ENCODE measurements at places on chromosomes 1 and 21. TPM values are rescaled to one million over a fixed set of nuclear protein-coding genes. Genes with fewer than 3 reads are reported as not detected.

The NOS1AP gene
- total RNA-seq: 9.2 TPM

The PLCH2 gene
- total RNA-seq: 1.5 TPM

The SLC37A1 gene
- total RNA-seq: 26.7 TPM

The PRPF38B gene
- 38.0 TPM for total RNA-seq

The AGO1 gene
- total RNA-seq: 47.9 TPM

The CD1B gene
- total RNA-seq: not detected

GRCh38 chr21:39932335-39932734 is 65.1 kb downstream of the PCP4 start:
- H3K27ac ChIP-seq: no peak overlapping the region
- no peaks in the 10 kb centered on the region for H3K36me3 ChIP-seq
- no peaks in the 10 kb centered on the region for H3K4me1 ChIP-seq
- no peak for DNase-seq
- peaks cover 9% of the 10 kb centered on the region for H3K27me3 ChIP-seq

GRCh38 chr1:45854724-45855123 is 51.3 kb downstream of the MAST2 start:
- 0 out of 2 replicates have a peak, but pooled peaks cover 6% of the 10 kb centered on the region for H3K4me1 ChIP-seq
- no peaks in the 10 kb centered on the region for H3K36me3 ChIP-seq
- H3K4me3 ChIP-seq: no peak overlapping the region
- peak; percentile 16 for DNase-seq
- H3K27ac ChIP-seq: no peak overlapping the region

DNA sequence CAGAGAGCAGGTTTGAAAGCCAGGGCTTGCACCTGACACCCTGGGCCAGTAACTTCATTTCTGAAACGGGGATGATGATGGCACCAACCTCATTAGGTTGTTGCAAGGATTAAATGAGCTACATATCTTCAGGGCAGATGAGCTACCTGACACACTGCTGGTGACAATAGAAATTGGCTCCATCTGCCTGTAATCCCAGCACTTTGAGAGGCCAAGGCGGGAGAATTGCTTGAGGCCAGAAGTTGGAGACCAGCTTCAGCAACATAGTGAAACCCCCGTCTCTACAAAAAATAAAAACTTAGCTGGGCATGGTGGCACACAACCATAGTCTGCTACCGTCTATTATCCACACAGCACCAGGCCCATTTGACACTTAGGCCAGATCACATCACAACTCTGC is 6.3 kb upstream of the TTC39A start:
- H3K4me1 ChIP-seq: peaks cover 12% of the 10 kb centered on the region
- no peaks in the 10 kb centered on the region for H3K36me3 ChIP-seq
- H3K27me3 ChIP-seq: no peaks in the 10 kb centered on the region
- H3K27ac ChIP-seq: no peak overlapping the region

- no peaks in the 10 kb centered on the region for H3K27me3 ChIP-seq
- H3K4me3 ChIP-seq: no peak overlapping the region
- no peaks in the 10 kb centered on the region for H3K4me1 ChIP-seq
- H3K27ac ChIP-seq: no peak overlapping the region
- no peaks in the 10 kb centered on the region for H3K36me3 ChIP-seq
These were observed 33.4 kb downstream of the RGS7 start for GRCh38 chr1:241323514-241324195.

DNA sequence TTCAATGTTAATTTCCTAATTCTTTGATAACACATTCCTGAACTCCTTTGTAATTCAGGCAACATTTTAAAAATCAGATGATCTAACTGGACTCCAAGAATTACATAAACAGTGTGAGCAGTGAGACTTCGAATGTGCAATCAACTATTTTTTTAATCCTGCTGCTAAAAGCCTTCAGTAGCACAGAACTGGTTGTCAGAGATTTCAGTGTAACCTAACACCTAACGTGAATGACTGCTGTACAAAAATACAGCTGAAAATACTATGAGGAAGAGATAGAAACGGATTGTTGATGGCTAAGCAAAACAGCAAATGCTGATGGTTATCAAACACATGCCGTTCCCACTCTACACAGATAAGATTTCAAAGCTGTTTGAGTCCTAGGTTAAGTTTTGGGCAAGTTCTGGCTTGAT is 46.1 kb downstream of the APP start:
- no peaks in the 10 kb centered on the region for H3K27me3 ChIP-seq
- 0 out of 2 replicates have a peak overlapping the region, but pooled peaks have one; percentile 14 for H3K27ac ChIP-seq
- DNase-seq: peak; percentile 66

GRCh38 chr1:156308078-156308477 is 9.0 kb upstream of the VHLL start:
- H3K36me3 ChIP-seq: peaks cover 21% of the 10 kb centered on the region
- no peaks in the 10 kb centered on the region for H3K4me1 ChIP-seq
- no peak for DNase-seq
- no peaks in the 10 kb centered on the region for H3K27me3 ChIP-seq

DNA sequence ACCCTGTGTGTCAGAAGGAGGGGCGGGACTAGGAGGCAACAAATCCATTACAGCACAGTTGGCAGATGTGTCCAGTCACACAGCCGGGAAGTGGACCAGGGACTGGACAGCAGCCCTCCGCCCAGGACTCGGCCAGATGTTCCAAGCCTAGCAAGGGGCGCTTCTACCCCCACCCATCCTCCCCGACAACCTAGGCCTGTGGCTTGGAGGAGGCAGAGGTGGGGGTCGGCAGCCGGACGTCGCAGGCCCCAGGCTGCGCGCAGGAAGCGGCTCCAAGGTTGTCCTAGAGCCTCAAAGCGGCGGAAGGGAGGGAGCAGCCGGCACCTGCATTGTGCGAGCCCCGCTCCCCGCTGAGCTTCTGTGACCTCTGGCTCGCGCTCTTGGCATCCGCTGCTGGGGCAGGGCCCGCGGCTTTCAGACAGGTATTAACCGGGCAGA is 20.6 kb upstream of the MYCL start:
- H3K36me3 ChIP-seq: no peaks in the 10 kb centered on the region
- no peak for DNase-seq
- H3K27ac ChIP-seq: no peak overlapping the region
- H3K4me3 ChIP-seq: no peak overlapping the region
- no peaks in the 10 kb centered on the region for H3K4me1 ChIP-seq
- no peaks in the 10 kb centered on the region for H3K27me3 ChIP-seq

- H3K4me1 ChIP-seq: peaks cover 62% of the 10 kb centered on the region
- H3K36me3 ChIP-seq: 0 out of 2 replicates have a peak, but pooled peaks cover 4% of the 10 kb centered on the region
- H3K27me3 ChIP-seq: no peaks in the 10 kb centered on the region
- peak within 1 kb of the TSS; percentile 83 for H3K4me3 ChIP-seq
- H3K27ac ChIP-seq: peak within 1 kb of the TSS; percentile 43
- peak; percentile 82 for DNase-seq
These were observed at the start of gene PSEN2 for GRCh38 chr1:226870401-226871279. PSEN2 (plus strand) TSS chr1:226870616; CDS start chr1:226881908, 11,292 bp downstream.

GRCh38 chr1:6370006-6370405 is 23.6 kb downstream of the ACOT7 start:
- no peak overlapping the region for H3K27ac ChIP-seq
- H3K36me3 ChIP-seq: no peaks in the 10 kb centered on the region
- no peak for DNase-seq
- no peak overlapping the region for H3K4me3 ChIP-seq
- H3K4me1 ChIP-seq: no peaks in the 10 kb centered on the region

- no peaks in the 10 kb centered on the region for H3K4me1 ChIP-seq
- no peaks in the 10 kb centered on the region for H3K27me3 ChIP-seq
- H3K36me3 ChIP-seq: no peaks in the 10 kb centered on the region
- no peak for DNase-seq
- H3K4me3 ChIP-seq: no peak overlapping the region
- H3K27ac ChIP-seq: no peak overlapping the region
These were observed 45.3 kb upstream of the MTF2 start for GRCh38 chr1:93033785-93034184.

- H3K27me3 ChIP-seq: no peaks in the 10 kb centered on the region
- no peak for DNase-seq
- H3K27ac ChIP-seq: no peak overlapping the region
These were observed 1.4 kb downstream of the RGS8 start for GRCh38 chr1:182682898-182683501.

DNA sequence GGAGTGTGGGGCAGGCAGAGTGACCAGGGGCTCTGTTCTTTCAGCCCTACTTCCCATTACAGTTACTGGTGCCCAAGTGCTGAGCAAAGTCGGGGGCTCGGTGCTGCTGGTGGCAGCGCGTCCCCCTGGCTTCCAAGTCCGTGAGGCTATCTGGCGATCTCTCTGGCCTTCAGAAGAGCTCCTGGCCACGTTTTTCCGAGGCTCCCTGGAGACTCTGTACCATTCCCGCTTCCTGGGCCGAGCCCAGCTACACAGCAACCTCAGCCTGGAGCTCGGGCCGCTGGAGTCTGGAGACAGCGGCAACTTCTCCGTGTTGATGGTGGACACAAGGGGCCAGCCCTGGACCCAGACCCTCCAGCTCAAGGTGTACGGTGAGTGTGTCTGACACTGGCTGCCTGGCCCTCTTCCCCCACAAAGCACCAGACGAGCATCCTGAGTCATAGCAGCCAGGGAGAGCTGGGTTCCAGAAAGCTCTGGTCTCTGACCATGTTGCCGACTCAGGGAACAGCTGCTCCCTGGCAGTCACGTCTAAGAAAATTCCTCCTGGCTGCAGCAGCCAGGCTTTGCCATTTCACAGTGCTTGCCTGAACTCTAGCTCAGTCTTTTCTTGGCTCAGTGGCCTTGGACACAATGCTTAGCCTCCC is 3.3 kb downstream of the SLAMF8 start:
- no peaks in the 10 kb centered on the region for H3K4me1 ChIP-seq
- H3K27ac ChIP-seq: no peak overlapping the region
- no peaks in the 10 kb centered on the region for H3K36me3 ChIP-seq
- DNase-seq: no peak
- no peaks in the 10 kb centered on the region for H3K27me3 ChIP-seq

GRCh38 chr1:203754455-203754864 is 10.5 kb upstream of the LAX1 start:
- no peak overlapping the region for H3K4me3 ChIP-seq
- no peak for DNase-seq
- H3K36me3 ChIP-seq: no peaks in the 10 kb centered on the region
- H3K27ac ChIP-seq: no peak overlapping the region

GRCh38 chr1:86502721-86503405 is 34.1 kb downstream of the CLCA1 start:
- peak; percentile 61 for DNase-seq
- no peak overlapping the region for H3K27ac ChIP-seq
- H3K27me3 ChIP-seq: no peaks in the 10 kb centered on the region
- peaks cover 9% of the 10 kb centered on the region for H3K4me1 ChIP-seq
- peak overlapping the region; percentile 45 for H3K4me3 ChIP-seq
- no peaks in the 10 kb centered on the region for H3K36me3 ChIP-seq

DNA sequence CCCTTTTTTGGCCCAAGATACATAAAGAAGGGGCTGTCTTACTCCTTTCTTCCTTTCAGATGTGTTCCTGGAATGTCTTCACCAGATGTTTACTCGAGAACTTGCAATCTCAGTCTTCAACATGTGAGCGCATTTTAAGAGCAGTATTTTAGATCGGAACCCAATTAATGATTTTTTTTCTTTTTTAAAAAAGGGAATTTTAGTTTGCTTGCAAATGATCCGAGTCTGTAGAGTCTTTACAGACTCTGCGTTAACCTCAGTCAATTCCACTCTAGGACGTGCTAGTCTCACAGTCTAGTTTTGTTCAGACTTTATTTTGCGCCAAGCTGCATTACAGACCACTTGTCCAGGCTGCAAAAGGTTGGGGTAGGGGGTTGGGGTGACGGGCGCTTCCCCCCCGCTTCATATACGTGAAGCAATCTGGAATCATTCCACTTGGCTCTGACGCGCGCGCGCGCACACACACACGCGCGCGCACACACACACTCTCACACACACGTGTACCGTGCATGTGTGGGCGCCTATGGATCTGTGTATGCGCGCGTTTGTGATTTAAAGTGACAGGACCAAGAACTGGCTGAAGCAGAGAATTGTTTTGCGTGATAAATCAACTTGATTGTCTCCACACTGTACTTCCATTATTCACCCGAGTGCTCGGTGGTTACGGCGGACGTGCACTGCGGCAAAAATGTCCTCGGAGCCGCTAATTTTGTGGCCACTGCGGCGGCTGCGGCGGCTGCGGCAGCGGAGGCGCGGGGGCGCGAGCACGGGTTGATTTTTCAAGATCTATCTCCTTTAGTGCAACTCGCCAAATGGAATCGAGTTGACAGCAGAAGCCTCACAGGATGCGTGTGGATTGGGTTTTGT is 25.6 kb upstream of the NFIA start:
- H3K27me3 ChIP-seq: no peaks in the 10 kb centered on the region
- no peaks in the 10 kb centered on the region for H3K36me3 ChIP-seq
- H3K27ac ChIP-seq: peak overlapping the region; percentile 57
- H3K4me1 ChIP-seq: peaks cover 18% of the 10 kb centered on the region
- peak overlapping the region; percentile 89 for H3K4me3 ChIP-seq

DNA sequence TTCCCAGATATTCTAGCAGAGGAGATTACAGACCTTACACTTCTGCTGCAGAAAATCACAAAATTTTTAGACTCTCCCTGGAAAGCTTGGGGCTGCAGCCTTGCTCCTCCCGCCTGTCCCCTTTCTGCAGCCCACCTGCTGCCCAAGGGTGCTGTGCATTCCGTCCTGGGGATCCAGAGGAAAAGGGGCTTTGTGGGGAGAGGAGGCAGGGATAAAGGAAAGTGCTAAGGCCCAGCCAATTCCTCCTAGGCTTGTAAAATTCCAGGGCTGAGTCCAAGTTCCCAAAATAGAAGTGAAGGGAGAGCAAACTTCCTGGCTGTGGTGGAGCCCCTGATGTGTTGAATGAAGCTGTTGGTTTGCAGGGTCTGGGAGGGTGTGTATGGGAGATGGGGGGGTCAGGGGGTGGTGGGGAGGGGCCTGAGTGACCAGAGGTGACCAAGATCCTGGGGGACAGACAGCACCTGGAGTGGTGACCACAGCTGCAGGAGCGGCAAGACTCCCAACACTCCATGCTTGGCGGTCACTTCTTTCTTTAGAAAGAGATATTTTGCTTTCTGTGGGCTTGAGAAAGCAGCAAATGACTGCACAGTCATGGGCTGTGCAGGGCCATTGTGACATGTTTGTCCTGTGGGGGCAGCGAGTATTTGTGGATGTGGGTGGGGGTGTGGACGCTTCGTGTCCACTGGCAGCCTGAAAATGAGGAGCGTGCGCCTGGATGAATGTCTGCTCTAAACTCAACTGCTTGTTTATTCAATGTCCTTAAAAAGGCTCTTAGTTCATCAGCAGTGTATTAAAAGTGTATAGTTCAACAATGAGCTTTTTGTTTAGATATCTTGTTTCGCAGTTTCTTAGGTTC is 68.4 kb downstream of the TLR5 start:
- H3K27me3 ChIP-seq: peaks cover 48% of the 10 kb centered on the region
- H3K4me3 ChIP-seq: no peak overlapping the region
- no peaks in the 10 kb centered on the region for H3K36me3 ChIP-seq
- no peak for DNase-seq

- no peaks in the 10 kb centered on the region for H3K27me3 ChIP-seq
- no peak overlapping the region for H3K27ac ChIP-seq
- no peak for DNase-seq
- H3K4me1 ChIP-seq: 0 out of 2 replicates have a peak, but pooled peaks cover 2% of the 10 kb centered on the region
- no peak overlapping the region for H3K4me3 ChIP-seq
These were observed 616.7 kb downstream of the NPHP4 start for GRCh38 chr1:5375481-5375880.

GRCh38 chr1:187883356-187883755 is 1054.6 kb downstream of the PLA2G4A start:
- H3K27me3 ChIP-seq: no peaks in the 10 kb centered on the region
- no peak for DNase-seq
- H3K36me3 ChIP-seq: no peaks in the 10 kb centered on the region
- H3K27ac ChIP-seq: no peak overlapping the region
- no peaks in the 10 kb centered on the region for H3K4me1 ChIP-seq

- no peaks in the 10 kb centered on the region for H3K27me3 ChIP-seq
- no peaks in the 10 kb centered on the region for H3K36me3 ChIP-seq
- H3K4me1 ChIP-seq: peaks cover 37% of the 10 kb centered on the region
- no peak for DNase-seq
- H3K27ac ChIP-seq: no peak overlapping the region
These were observed 8.1 kb upstream of the INAVA start for GRCh38 chr1:200886594-200886993.

GRCh38 chr1:156276532-156276931 is 6.1 kb downstream of the SMG5 start:
- no peak for DNase-seq
- H3K4me1 ChIP-seq: peaks cover 9% of the 10 kb centered on the region
- H3K27ac ChIP-seq: no peak overlapping the region
- no peak overlapping the region for H3K4me3 ChIP-seq
- H3K27me3 ChIP-seq: no peaks in the 10 kb centered on the region
